ENCODE measurements at places on chromosomes 3 and 15.

- no peak for DNase-seq
Measured at GRCh38 chr15:34514251-34514670, 69.2 kb downstream of the GOLGA8B start.

DNA sequence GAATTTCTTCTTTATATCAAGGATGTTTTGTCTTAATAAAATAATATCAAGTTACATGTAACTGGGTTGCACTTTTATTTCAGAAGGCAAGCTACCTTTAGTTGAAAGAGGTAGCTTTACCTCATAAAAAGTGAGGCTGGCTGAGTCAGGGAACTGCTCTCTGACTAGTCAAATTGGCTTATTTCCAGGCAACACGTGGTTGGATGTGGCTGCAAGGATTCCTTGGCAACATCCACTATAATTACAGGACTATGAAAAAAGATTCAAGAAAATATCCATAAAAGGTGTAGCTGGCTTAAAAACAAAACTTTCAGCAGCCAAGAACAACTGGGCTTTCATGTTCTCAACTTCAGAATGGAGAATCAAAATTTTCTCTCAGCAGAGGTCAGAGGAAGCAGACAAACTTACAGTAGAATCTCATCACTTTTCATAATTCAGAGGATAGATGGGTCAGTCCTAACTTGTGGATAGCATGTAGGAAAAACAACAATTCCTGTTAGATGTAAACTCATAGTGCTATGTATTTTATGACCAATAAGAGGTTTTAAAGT, 779.1 kb downstream of the MECOM start:
- no peak for DNase-seq

DNA sequence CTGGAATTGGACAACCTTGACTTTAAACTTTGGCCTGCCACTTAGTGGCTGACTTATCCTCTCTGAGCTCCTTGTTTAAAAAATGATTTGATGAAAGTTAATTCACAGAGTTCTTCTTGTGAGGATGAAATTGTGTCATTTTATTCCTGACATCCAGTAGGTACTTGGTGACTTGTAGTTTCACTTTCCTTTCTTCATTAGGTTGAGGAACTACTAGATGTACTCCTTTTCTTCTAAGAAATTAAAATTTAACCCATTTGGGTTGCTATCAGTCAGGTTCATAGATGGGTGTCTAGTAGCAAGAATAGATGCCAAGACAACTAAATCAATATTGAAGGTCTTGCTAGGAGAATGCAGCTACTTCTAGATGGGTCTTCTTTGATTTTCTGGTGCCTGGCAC, 5.2 kb downstream of the NR1D2 start:
- DNase-seq = no peak

GRCh38 chr3:100782906-100783305, 73.6 kb downstream of the TFG start:
- DNase-seq = no peak

GRCh38 chr3:32290619-32291018, 52.1 kb downstream of the CMTM8 start:
- no peak for DNase-seq

DNA sequence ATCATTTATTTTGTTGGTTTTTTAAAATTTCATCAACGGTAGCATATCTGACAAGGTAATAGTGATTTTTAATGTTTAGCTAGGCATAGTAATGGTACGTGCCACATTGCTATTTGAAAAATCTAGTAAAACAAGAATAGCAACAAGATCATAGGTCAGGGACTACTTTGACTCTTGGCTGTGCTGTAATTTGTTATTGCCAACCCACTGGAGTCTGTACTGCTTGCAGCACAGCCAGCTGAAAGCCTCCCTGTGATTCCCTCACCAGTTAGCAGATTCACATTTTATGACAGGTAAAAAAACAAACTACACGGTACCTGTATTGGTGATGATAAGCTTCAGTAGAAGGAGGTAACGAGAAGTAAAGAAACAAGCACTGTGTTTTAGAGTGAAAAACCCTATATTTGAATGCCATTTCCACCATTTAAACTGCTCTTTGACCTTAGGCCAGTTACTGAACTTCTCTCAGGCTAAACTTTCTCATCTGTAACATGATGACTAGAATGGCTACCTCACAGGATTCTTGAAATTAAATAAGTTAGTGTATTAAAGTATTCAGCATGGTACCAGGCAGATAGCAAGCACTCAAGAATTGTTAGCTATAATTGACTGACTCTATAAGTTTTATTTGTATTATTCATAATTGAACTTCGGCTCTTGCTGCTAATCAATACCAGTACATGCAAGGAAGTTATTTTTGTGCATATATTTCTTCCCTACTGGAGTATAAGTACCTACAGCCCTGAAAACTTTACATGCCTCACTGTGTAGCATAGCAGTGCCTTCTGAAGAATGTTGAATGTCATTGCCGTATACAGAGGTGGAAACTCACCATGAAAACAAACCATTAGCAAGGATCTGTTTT, 16.1 kb downstream of the FILIP1L start:
- no peak for DNase-seq

DNA sequence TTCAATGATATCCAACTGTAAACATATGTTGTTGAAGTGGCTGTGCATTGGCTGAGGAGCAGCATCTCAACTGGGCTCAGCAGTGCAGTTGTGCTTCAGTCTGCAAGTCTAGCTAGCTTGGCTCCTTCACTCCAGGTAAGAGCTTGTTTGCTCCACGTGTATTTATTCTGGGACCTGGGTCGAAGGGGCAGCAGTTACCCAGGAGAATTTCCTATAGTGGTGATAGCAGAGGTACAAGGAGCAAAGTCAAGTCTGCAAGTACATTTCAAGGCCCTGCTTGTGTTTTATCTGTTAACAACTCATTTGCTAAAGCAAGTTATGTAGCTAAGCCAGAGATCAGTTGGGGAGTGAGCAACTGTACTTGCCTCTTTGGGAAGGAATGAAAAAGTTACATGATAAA, 286.2 kb upstream of the UMPS start:
- DNase-seq = no peak

- no peak for DNase-seq
Measured at GRCh38 chr3:50003216-50003615, 63.3 kb downstream of the RBM6 start.

GRCh38 chr3:85297291-85297690, 338.5 kb downstream of the CADM2 start:
- no peak for DNase-seq

GRCh38 chr3:126908752-126909275, 74.1 kb upstream of the PLXNA1 start:
- DNase-seq = no peak

GRCh38 chr15:43527802-43528541, 10.6 kb downstream of the MAP1A start:
- no peak for DNase-seq

- no peak for DNase-seq
Measured at GRCh38 chr3:189305412-189305811, 133.6 kb downstream of the TPRG1 start.

DNA sequence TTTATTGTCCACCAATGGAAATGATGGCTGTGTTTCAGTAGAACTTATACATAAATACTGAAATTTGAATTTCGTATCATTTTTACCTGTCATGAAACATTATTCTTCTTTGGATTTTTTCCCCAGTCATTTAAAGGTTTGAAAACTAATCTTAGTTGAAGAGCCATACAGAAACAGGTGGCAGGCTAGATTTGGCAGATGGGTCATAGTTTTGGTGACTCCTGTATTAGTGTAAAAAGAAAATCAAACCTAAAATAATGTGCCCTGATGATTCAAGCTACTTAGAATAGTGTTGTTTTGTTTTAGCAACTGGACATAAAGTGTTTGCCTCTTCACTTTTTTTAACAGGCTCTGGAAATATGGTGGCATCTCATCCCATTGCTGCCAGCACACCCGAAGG, 68.9 kb downstream of the SIDT1 start:
- DNase-seq = peak; percentile 40

- no peak for DNase-seq
Measured at GRCh38 chr15:80835336-80835735, 56.2 kb downstream of the CEMIP start.

DNA sequence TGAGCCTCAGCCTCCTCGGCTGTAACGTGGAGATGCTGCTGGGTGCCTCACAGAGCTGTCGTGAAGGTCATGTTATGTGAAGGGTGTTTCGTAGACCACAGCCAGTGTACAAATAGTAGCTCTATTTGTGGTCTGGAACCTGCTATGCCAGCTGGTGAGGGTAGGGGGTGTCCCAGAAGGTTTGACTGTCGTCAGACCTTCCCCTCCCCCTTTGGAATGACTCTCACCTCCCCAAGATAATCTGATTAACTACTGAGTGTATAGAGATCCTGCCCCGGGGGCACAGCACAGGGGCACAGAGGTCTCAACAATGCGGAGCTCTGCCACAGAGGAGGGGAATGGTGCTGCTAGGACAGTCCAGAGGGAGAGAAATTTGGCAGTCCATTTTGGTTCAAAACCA, 20.5 kb downstream of the FGD5 start:
- DNase-seq = no peak

- no peak for DNase-seq
Measured at GRCh38 chr3:36196058-36196457, 184.2 kb upstream of the STAC start.

GRCh38 chr3:95302044-95302443, 1239.2 kb downstream of the NSUN3 start:
- DNase-seq = no peak

GRCh38 chr15:100731267-100732152, 129.1 kb downstream of the ASB7 start:
- no peak for DNase-seq

DNA sequence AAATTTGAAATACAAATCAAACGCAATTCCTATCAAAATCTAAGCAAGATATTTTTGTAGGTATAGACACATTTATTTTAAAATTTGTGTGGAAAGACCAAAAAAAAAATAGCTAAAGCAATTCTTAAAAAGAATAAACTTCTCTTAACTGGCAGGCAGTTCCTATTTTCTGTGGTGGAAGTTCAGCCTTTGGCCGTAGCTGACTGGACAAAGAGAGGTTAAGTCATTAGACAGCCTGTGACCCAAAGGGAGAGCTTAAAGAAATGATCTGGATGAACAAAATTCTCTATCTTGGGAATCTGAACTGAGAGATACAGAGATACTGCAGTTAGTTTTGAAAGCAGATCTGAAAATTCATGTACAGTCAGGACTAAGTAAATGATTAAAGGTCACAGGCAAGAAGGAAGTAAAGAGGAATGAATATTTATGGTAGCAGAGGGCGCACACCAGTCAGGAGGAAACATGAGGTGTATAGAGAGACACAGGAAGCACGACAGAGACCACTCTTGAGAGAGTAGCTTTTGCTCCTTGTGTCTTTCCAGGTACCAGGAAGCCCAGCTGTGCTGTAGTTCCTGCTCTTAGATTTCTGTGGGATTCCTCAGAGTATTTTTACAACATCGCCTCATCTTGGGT, 57.5 kb downstream of the TPRG1 start:
- DNase-seq = no peak

DNA sequence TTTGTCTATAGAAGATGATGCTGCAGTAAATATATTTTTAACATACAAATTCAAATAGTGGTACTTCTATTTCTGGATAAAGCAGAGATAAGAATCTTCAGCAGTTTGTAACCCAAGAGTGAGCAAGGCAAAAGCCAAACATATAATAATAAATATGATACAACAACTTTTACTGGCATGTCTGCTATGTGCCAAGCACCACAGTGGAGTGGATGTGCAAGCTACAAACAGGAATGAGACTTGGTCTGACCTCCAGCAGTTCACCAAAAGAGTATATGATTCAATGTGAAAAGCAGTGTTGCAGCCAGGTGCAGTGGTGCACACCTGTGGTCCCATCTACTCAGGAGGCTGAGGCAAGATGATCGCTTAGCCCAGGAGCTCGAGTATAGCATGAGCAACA, 395.6 kb downstream of the EPHB1 start:
- no peak for DNase-seq

DNA sequence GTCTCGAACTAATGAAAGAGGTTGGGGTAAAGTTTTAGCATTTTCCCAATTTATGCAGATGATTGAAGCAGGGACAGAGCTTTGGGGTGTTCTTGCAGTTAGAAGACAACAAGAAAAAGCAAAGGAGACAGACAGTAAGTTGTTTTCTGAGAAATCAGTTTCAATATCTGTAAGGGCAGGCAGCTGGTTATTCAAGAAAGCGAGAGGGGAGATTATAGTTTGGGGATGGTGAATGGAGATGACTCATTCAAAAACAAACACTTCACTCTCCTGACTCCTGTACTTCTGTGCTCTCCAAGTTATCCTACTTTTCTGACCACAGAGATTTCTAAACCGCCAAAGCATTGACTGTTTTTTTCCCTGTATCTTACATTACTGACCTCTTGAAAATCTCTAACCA, 352.0 kb downstream of the GAP43 start:
- DNase-seq = no peak

- no peak for DNase-seq
Measured at GRCh38 chr15:34853001-34853758, 57.8 kb upstream of the ACTC1 start.

GRCh38 chr3:143302638-143303171, 183.1 kb downstream of the CHST2 start:
- DNase-seq = no peak

DNA sequence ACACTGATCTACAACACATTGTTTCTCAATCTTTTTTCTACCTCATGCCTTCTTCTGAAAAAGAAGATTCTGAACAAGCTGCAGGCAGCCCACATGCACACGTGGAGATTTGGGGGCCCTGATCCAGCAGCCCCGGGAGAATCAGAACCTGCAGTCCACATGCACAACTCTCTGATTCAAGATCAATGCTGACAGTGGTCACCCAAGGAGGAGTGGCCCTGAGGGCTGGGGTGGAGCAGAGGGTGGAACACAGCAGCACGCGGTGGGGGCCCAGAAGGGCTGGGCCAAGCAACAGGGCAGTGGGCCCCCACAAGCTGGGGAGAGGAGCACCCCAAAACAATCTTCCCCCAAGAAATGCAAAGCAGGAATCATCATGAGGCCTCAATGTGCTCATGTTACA, 202.1 kb upstream of the NSMCE3 start:
- no peak for DNase-seq

- no peak for DNase-seq
Measured at GRCh38 chr15:72196409-72197040, 1.1 kb downstream of the GRAMD2A start.

DNA sequence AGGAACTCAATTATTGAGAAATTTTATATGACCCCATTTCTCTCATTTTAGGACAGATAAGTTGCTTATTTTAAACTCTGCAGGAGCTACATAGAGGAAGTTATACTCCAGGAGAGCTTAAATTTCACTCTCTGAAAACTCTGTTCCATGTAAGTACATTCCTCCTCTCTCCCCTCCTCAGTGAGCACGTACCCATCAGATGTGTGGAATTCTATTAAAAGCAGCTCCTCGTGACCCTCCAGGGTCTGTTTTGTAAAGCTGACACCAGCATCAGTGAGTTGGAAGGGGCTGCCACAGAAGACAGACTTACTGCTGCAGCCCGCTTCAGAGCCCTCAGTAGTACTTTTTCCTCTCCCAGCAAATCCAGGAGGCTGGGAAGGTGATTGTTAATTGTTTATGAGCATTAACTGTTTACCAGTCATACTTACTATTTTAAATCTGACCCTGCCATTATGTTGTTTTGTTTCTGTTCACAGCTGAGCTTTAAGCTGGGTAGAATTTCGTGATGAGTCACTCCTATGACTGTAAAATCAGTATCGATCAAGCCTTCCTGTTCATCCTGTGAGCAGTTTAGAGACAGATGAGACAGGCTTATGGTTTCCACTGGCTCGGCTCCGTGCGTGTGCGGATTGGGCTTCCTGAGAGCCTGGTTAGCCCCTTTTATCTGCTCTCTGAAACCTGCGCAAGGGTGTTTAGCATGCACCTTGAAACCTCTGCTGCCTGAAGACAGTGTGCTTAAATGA, 20.4 kb downstream of the IGF1R start:
- DNase-seq = no peak
